ENCODE measurements at places on chromosomes 5 and 9.

DNA sequence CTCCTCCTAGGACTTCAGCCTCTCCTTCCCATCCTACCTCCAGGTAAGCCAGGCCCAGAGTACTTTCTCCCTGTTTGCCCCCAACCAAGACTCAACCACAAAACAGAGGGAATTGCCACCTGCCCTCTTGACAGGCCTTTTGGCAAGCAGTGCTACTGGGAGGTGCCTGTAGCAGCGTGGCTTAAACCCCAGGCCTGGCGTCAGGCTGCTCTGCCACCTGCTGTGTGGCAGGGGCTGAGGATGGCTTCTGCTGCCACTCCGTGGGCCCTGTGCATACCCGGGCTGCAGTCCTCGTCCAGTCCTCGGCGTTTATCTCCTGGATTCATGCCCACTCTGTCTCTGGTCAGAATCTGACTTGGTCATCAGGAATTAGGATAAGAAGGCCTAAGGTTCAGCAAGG, 163.1 kb downstream of the PAX5 start:
- DNase-seq, result peak; percentile 27

DNA sequence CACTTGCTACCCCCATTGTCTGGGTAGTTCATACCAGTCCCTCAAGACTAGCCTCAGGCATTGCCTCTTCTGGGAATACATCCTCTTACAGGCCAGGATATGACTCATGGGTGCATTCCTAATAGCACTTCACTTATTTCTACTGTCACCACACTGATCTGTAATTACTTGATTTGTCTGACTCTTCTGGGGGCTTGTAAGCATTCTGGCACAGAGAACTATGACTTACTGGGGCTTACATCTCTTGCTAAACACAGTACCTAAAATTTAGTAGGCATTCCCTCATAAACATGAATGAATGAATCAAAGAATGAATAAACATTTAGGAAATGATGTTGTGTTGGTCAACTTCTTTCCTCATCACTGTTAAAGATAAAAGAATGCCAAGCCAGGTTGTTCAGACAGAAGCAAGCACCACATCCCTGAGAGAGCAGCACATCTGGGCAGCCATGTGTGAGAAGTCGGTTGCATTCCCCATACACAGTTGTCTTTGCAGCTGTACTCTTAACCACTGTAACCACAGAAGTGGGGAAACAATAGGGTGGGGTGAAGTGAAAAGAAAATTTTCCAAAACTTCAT, 27.6 kb downstream of the IL7R start:
- no peak for DNase-seq

GRCh38 chr5:117999939-118000549, 988.3 kb downstream of the DTWD2 start:
- peak; percentile 9 for DNase-seq

DNA sequence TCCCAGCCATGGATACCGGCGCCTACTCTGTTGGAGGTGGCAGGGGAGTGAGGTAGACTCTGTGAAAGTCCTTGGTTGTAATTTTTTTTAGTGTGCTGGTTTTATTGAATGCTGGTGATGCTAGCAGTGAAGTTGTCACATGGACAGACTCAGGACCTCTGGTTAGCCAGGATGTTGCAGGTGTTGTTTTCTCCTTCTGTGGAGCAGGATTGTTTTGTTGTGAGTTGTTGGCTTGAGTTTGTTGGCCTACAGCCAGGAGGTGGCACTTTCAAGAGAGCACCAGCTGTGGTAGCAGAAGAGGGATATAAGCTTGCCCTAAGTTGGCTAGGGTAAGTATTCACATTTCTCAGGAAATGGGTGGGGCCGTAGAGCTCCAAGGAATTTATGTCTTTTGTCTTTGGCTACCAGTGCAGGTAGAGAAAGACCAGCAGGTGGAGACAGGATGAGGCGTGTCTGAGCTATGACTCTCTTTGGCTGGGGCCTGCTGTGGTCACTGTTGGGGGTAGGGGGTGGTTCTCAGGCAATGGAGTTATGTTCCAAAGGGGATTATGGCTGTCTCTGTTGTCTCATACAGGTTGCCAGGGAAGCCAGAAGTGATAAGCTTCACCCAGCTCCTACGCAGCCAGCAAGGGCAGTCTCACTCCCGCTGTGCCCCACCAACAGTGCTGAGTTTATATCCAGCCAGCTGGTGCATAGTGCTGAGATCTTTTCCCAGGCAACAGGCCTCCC, 248.7 kb downstream of the TAF11L14 start:
- peak; percentile 90 for DNase-seq

DNA sequence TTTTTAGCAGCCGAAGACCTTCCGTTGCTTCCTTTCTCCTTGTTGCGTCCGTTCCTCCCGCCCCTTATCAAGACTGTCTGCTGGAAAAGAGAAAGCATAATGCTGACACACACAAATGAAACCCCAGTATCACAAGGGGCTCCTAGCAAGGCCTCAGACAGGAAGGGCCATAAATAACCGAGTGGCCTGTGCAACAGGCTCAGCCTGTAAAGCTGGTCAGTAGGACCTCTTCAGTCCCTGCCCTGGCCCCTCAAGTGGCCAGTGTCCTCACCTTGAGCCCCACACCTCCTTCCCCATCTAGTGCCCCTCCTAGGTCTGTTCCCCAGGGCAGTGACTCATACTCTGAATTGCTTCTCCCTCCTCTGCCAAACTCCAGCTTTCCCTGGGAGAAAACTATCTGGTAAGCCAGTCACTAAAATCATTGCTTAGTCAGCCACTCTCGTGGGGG, 174.6 kb upstream of the IL12B start:
- no peak for DNase-seq

- no peak for DNase-seq
These were observed 91.6 kb upstream of the NR3C1 start for GRCh38 chr5:143495110-143495509.

DNA sequence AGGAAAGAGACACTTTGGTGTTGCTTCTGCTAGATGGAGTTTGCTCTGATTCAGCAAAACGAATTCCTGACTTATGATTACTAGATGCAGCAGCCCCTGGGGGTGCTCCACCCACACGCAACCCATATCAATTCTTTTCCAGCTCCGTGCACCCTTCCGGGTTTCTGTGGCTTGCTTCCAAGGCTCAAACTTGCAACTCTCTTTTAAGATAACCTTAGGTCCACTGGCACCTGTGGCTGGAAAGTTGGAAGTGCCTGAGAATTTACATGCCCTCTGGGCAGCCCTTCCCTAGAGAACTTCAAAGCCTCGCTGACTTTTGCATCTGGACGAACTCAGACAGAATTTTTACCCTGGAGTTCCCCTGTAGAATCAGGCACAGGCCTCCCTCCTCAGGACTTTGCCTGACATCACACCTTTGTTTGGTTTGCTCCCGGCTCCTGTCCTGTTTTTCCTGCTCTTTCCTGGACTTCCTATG, 224.9 kb downstream of the SNX18 start:
- no peak for DNase-seq

DNA sequence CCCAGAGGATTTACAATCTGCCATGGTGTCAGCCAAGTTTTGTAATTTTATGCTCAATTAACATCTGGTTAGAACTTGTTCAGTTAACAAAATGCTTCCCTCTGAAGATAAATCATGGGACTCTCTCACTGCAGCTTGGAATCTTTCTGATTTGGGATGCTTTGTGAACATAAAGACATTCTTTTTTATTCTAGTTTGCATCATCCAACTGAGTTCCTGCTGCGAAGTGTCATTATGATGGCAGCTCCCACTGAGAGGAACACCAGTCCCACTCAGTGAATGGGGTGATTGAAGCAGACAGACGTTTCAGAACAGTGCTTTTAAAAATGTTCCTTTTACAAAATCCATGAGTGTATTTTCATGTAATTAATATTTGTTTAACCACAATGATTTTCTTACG, 863.8 kb downstream of the TLE4 start:
- peak; percentile 11 for DNase-seq

DNA sequence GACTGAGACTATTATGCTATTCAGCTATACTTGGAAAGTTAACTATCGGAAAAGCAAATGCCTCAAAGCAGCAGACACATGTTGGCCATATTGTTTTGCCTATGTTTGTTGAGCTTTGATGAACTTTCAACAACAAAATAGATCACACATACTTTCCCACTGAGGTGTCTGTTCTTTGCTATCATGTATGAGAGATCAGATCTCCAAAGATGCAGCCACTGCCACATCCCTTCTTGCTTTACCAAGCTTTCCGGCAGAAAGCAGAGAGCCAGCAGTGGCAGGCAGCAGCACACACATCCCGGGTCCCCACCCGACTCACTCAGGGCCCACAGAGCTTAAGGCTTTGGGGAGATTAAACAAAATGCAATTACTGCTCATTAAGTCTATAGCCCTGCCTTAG, 18.8 kb downstream of the ZBTB5 start:
- no peak for DNase-seq

DNA sequence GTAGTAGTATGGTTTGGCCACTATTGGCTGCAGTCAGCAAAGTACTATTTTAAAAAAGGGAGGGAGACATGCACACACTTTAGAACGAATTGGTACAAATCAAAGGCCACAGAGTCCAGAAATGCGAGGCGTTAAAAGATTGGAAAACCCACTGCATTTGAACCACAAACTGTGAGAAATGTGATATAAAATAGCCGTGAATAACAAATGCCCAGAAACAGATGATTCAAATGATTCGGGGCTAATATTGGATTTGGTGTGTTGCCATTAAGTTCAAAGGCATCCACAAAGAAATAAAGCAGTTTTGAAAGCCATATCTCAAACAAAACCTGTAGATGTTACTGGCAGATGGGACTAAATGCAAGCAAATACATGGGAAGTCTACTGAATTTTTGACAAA, 140.9 kb upstream of the HMHB1 start:
- DNase-seq, result no peak

DNA sequence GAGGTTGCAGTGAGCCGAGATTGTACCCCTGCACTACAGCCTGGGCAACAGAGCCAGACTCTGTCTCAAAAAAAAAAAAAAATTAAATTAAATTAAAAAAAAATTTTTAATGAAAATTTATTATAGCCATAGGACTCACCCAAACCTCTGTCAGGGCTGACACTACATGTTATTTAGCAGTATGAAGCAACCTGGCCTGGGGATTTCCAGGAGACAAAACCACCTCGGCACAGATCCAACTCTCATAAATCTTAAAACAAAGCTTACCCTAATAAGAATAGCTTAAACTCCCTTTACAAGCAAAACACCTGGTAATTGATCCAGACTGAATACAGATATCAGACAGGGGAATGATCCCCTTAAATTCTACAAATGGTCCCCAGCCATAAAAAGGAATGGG, 38.4 kb downstream of the PPP1R2B start:
- no peak for DNase-seq

- DNase-seq, result no peak
These were observed 52.9 kb downstream of the ELL2 start for GRCh38 chr5:95908799-95909198.

DNA sequence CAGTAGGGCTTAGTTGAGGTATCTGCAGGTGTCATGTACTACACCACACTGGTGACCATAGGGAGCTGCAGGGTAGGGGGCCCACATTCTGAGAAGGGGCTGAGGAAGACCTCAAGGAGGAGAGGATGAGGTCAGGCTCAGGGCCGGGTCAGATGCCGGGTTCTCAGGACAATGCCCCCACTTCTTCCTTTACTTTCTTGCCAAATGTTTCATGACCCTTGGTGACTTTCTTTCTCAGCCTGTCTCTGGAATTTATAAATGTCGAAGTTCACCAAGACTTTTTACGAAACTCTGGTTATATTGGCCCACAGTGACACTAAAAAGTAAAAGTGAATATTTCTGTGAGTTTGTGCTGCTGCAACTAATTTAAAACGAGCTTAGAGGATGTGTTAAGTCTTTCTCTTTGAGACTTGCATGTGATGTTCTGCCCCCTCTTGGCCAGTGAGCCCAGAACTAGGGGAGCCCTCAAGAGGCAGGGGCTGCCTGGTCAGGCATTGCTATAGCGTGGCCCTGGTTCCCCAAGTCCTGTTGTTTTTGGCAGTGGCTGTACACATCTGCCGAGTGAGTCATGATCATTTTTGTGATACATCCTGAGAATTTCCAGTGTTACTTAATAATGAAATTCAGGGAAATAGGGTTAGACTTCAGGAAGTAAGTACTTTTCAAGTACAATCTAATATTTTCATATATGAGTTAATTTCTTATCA, 11.2 kb downstream of the ACO1 start:
- DNase-seq, result no peak

GRCh38 chr9:74282526-74283253, 214.4 kb upstream of the RORB start:
- DNase-seq, result no peak

DNA sequence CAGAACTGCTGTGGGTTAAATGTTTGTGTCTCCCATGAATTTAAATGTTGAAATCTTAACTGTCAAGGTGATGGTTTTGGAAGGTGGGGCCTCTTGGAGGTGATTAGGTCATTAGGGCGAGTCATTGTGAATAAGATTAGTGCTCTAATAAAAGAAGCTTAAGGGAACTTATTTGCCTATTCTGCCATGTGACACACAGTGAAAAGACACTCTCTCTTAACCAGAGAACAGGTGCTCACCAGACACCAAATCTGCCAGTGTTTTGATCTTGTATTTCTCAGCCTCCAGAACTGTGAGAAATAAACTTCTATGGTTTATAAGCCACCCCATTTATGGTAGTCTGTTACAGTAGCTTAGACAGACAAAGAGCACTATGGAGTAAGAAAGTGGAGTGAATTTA, 117.9 kb upstream of the SV2C start:
- DNase-seq, result no peak

GRCh38 chr5:3391210-3391609, 204.4 kb upstream of the IRX1 start:
- no peak for DNase-seq

DNA sequence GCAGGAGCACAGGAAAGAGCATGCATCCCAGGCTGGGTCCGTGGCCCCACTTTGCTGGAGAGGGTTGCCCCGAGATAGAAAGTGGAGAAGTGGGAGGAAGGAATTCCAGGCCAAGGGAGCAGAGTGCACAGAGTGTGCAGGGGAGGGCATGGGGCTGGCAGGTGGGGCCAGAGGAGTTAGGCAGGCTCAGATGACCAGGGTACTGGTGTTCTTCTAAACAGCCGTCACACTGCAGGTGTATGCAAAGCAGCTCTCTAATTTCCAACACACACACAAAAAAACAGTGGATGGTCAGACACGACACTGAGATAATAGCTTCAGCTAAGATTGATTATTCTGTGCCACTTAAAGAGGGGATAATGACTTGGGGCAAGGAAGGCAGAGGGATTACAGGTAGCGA, 212.2 kb downstream of the MTRR start:
- DNase-seq, result no peak

DNA sequence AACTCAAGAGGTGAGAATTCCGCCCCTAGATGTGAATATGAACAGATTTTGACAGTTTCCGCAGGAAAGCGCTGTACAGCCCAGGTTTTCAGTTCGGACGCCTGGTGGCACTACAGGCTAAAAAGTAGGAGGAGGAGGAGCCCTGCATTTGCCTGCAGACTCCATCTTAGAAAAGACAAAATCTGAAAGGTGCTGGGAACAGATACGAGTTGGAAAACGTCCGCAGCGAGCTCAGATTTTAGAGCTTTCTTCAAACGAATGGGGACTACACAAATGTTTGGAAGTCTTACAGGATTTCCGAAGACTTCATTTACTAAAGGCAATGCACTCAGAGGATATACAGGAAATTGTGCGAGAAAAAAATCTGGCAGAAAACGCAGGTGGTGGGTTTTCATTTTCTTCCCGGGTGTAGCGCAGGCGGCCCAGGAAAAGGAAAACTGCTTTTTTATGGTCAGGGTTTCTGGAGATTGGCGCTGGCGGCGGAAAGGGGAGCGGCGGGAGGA, 9.9 kb upstream of the PCDHB2 start:
- peak; percentile 54 for DNase-seq

GRCh38 chr5:21919414-21920022, 933.6 kb downstream of the CDH12 start:
- DNase-seq, result peak; percentile 92
